Fibroblast of skin of left quadriceps (primary cell): ENCODE measurements at places on chromosomes 3 and 15.
A peak's percentile ranks its signal among the peaks of the same experiment; 100 is the strongest.

DNA sequence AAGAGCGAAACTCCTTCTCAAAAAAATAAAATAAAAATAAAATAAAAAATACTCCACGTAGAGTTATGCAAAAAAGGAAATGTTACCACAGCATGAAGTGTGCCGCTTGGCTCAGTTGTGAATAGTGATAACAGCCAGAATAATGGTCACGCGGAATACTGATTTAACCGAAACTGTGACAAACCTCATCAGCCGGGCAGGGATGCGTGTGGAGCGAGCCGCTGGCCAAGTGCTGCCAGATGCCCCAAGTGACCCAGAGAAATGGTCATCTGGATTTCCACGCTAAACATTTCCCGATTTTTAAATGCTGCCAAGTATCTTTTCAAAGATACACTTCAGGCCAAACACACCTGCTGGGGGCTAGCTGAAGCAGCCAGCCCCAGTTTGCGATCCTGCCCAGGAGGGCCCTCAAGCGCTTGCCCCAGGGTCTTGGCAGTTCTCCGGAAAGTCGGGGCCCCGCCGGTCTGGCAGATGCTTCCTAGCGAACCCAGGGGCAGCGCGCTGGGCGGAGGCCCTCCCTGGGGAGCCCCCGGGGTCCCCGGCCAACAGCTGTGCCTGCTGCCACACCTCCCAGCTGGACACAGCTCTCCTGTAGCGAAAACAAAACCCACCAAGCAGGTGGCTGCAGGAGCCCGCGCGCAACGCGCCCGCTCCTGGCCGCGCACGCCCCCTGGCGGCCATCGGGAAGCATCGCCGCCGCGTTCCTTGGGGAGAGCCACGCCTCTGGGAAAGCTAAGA lies 35.1 kb downstream of the CMTM6 start:
- peak; percentile 29 for DNase-seq

DNA sequence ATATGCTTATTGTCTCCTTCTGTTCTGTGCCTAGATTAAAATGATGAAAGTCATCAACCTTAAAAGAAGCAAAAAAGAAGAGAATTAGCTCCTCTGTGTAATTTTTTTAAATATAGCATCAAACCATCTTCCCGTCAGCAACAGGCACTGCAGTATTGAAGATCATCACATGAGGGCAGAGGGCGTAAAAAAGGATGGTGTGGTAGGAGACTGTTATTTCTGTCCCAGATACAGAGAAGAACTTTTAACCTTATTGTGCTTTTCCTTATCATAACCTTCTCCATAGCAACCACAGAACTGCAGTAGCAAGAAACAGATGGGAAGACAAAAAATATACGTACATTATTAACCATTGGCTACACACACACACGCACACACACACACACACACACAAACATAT lies 88.8 kb downstream of the IGSF11 start:
- DNase-seq = no peak

DNA sequence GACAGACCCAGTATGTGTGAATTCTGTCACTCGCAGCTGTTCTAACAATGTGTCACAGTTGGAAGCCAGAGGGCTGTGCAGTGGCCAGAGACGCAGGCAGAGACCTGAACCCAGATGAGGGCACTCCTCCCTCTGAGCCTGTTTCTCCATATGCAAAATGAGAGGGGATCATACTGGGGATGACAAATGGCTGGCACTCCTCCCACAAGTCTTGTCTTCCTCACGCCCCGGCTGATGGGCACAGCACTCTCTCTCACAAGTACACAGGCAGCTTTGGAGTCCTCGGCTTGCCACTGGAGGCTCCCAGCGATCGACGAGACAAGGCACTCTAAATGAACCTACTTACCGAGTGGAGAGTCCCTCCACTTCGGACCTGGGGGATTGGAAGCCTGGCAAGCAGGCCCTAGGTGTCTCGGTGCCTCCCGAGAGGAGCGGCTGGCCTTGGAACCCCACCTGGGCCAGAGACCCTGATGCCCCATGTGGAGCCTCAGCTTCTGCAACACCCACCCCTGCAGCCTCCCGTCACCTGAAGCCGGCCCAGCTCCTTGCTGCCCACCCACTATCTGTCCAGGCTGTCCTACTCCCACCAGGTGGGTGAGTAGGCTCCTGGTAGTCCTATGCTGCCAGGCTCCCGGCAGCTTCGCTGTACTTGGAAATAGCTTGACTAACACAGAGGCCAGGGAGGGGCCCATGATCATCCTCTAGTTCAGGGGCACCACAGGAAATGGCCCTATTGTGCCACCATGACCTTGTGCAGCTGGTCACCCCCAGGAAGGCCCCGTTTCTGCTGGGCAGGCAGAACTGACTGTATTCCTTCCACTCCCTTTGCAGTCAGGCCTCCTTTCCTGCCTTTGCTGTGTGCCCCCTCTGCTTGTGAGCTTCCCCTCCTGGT lies 65.0 kb upstream of the IQSEC1 start:
- DNase-seq = no peak

- DNase-seq = no peak
Measured at GRCh38 chr15:36347272-36347858, 232.1 kb upstream of the CDIN1 start.

DNA sequence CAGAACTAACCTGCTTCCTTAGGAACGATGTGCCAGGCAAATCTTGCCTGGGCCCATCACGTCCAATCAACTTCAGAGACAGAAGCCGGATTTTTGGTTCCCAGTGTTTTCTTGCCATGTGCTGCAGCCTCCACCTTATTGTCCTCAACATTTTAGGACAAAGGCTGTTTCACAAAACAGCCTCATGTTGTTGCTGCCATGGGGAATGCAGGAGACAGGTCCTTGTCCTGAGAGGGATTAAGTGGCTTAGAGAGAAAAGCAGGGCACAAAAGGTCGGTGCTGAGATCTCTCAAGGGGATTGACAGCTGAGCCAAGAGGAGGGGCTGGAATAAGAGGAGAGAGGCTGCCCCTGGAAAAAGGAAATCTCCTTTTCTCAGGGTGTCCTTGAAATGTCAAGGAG lies 11.3 kb upstream of the NMNAT3 start:
- DNase-seq = no peak

DNA sequence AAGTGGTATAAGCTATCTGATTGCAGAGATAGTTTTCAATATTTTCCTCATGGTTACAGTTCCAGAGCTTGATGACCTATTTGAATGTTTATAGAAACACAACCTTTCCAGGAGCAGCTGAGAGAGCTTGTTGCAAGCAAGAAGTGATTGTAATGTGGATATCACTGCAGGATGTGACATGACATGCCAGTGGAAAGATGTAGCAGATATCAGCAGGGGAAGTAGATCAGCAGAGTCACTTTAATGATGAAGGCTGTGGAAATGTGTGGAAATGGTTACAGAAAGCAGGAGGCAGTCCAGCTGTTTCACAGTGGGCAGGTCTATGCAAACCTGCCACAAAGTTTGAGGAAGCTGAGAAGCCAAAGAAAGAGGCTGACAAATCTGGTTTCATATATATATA lies 21.0 kb downstream of the TMEM158 start:
- DNase-seq = no peak

DNA sequence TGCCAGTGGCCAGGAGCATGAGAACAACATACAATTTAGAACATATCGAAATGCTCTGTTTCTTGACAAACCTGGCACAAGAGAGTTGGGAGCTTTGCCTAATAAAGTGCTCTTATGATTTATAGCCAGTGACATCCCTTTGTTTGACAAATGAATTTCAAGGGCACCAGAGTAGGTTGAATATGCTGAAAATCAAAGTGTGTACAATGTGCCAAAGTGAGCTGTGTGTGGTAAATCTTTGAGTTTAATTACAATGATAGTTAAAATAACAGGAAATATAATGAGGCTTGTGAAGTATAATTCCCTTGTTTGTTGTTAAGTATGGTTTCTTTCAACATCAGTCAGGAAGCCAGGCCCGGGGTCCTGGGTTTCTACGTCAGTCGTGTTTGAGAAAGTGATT lies 211.9 kb downstream of the EBLN2 start:
- DNase-seq = no peak

DNA sequence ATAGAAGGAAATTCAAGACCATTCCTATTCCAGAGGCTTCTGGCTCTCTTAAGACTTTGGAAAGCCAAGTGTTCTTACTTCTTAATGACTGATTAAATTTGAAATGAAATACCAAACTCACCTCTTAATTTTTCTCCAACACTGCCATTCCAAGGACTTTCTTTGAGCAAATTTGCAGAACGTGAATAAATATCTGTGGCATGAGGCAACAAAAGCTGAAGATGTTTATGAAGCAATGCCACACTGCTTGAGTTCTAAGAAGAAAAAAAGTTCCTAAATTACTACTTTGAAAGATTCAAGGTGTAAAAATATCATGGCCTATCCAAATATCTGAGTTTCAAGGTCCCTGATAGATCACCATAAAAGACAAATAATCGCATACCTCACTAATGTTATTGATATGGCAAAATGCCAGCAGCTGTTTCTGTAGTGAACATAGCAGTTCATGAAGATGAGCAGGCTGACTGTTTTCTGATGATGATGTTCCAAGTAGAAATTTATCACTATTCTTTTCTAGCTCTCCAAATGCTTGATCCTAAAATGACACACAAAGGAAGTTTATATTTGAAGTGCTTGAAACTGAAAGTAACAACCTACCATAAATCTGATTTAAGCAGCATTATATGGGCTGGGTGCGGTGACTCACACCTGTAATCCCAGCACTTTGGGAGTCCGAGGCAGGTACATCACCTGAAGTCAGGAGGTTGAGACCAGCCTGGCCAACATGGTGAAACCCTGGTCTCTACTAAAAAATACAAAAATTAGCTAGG lies 104.4 kb downstream of the HERC1 start:
- no peak for DNase-seq

DNA sequence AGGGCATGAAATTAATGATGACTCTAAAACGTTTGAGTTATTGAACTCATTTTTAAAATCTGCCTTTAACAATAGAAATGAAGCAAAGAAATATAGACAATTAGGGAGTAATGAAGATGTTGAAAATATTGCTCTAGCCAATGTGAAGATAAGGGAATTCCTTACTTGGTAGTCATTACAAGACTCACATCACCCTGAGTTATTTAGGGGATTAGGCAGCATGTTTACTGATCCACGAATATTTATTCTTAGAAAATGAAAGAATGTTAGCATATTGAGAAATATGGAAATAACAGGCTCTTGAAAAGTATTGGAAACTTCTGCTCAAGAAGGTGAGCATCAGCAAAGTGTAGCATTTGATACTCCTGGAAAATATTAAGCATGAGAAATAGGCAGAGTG lies 398.1 kb upstream of the ARPP21 start:
- DNase-seq = no peak

GRCh38 chr3:197749315-197749600 lies 425 bp upstream of the FYTTD1 start:
- DNase-seq = no peak

DNA sequence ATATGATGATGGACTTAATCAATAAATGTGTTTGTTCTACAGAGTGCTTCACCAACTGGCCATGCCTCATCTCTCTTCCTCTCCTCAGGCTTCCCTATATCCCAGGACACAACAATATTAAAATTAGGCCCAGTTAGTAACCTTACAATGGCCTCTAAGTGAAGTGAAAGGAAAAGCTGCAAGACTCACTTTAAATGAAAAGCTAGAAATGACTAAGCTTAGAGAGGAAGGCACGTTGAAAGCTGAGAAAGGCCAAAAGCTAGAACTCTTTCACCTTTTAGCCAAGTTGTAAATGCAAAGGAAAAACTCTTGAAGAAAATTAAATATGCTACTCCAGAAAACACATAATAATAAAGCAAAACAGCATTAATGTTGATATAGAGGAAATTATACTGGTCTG lies 1010.3 kb downstream of the NAALADL2 start:
- no peak for DNase-seq

DNA sequence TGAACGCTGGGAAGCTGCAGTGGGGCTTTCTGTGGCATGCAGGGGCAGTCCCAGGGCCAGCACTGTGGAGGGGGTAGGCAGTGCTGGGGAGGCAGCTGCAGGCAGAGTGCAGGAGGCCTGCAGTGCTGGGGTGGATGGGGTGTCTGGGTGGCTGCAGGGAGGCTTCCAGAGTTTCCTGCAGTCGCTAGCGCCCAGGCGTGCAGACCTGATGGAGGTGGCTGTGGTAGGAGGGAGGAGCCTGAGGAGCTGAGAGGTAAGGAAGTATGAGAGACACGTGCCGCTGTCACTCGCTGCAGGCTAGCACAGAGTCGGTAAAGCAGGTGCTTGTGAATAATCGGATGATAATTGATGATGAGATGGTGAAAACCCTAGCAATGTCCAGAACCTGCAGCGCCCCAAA lies 16.3 kb downstream of the SYNM start:
- no peak for DNase-seq

GRCh38 chr3:129534428-129535027 lies 6.1 kb downstream of the RHO start:
- no peak for DNase-seq

DNA sequence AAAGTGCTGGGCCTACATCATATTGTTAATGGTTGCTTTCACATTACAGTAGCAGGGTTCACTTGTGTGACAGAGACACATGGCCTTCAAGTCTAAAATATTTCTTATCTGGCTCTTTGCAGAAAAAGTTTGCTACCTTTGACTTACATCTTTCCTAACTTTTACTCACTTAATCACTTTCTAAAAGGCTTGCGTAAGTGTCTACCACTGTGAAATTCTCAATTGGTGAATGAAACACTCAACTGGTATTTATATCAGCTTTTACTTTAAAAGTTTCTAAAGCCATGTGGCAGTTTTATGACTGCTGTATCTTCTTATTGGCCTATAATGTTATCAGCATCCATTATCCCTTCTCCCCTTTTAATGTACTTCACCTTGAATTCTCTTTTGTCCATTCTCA lies 554.5 kb downstream of the ZIC1 start:
- DNase-seq = no peak

DNA sequence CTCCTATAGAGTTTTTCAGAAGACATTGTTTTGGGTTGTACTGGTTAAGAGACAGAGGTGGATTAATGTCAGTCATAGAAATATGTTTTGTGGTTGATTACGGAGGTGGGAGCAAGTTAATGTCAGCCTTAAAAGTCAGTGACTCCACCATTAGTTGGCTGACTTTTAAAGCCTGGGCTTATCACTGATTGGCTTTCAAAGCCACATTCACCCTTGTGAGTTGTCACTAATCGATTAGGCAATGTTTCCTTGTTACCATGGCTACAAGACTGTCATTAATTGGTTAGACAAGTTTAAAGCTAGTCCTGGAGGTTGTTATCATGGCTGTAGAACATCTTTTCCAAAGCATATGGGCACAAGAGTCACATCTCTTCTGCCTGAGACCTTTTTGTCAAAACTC lies 73.0 kb downstream of the NEO1 start:
- no peak for DNase-seq

GRCh38 chr3:82496890-82497560 lies 735.6 kb upstream of the GBE1 start:
- no peak for DNase-seq

DNA sequence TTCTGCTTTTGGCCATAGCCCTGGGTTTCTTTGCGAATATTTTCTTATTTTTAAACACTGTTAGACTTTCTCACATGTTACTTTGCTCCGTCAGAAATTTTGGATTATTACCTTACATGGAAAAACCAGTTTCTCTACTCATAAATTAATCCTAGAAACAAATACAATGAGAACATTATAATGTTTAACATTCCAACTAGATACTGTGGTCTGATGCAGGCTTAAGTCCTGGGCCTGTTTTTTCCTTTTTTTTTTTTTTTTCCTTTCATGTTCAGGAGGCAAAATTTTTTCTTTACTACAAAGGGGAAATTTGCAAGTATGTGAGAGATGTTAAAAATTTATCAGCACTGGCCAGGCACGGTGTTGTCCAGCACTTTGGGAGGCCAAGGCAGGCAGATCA lies 28.9 kb downstream of the POPDC2 start:
- peak; percentile 15 for DNase-seq
